Upper lobe of right lung (tissue), 1 donor: ENCODE measurements at places on chromosomes 1 and 21.

- no peak for DNase-seq
Observed at GRCh38 chr1:109671067-109671466, 3.2 kb downstream of the GSTM2 start.

- no peak for DNase-seq
Observed at GRCh38 chr1:114588196-114588689, 6.8 kb upstream of the BCAS2 start.

DNA sequence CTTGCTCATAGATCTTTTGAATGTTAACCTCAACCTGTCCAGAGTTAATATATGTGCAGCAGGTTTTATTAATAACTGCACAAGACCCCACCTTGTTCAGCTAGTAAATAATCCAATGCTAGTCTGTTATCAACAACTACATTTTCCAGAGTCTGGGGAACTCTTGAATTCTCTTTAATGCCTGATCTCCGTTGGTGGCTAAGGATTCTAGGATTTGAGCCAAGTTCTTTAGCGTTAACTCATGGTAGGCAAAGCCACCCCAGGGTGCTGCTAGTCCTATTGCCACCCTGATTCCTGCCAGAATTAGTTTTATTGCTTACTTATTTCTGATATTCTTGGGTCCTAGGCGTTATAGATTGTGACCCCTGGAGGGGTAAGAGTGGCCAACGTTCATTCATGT is 12.8 kb downstream of the BACE2 start:
- DNase-seq = no peak

GRCh38 chr1:87840767-87841166 is 512.1 kb downstream of the LMO4 start:
- no peak for DNase-seq

DNA sequence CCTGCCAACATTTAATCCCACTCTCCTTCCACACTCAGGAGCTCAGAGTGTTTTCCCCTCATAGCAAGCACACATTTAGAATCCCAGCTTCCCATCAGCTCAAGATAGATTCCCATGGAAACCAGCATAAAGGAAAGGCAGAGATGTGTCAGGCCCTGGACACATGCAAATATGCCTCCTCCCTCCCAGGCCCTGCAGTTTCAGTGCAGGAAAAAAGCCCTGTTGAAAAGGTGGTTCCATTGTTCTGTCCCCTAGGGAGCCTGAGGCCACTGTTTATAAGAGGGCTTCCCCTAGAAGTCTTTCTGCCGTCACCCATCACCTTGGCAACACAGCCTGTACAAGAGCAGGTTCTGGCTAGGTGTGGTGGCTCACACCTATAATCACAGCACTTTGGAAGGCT is 3.6 kb downstream of the CACNA1S start:
- no peak for DNase-seq

GRCh38 chr1:62722796-62723195 is 34.6 kb upstream of the DOCK7 start:
- no peak for DNase-seq

- no peak for DNase-seq
Observed at GRCh38 chr1:39992234-39992633, 37.3 kb downstream of the MFSD2A start.

- no peak for DNase-seq
Observed at GRCh38 chr21:25220954-25221353, 386.3 kb downstream of the MRPL39 start.

DNA sequence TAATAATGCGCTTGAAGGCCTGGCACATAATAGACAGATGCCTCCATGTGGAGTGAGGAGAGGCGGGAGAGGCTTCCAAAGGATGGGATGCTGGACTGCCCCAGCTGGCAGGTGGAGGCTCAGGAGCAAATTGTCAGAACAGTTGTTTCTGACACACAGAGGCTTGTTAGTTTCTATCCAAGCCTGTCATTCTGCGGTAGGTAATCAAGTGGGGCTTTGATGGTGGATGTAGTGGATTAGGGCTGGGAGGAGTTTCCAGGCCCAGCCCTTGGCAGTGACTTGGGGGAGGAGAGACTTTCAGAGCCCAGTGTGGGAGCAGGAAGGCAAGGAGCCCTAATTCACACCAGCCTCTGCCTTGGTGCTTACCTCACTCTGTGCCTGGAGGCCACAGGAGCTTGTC is 44.1 kb downstream of the FOXD2 start:
- no peak for DNase-seq

- DNase-seq = no peak
Observed at GRCh38 chr1:65605621-65606020, 185.2 kb downstream of the LEPR start.

- DNase-seq = no peak
Observed at GRCh38 chr1:172411791-172412338, 8.6 kb upstream of the C1orf105 start.

- DNase-seq = no peak
Observed at GRCh38 chr1:154745750-154746425, 124.2 kb downstream of the KCNN3 start.

GRCh38 chr1:244760471-244760870 is 75.0 kb upstream of the COX20 start:
- DNase-seq = no peak

DNA sequence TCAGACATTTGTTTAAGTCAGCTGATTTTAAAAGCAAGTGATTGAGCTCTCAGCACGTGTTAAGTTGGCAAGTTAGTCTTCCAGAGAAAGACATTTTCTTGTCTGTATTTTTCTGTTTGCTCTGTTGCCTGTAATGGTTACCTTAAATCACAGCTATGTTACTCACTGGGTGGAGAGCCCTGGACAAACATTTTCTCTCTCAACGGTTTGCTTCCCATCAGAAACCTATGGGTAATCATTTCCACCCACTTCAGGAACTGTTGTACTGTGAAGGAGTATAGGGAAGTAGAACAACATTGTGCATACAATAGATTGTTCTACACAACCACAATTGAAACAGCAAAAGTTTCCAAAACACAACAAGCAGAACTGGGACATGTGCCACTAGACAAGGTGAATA is 113.9 kb upstream of the DPT start:
- DNase-seq = no peak

- no peak for DNase-seq
Observed at GRCh38 chr1:1605724-1606123, 5.8 kb upstream of the FNDC10 start.

DNA sequence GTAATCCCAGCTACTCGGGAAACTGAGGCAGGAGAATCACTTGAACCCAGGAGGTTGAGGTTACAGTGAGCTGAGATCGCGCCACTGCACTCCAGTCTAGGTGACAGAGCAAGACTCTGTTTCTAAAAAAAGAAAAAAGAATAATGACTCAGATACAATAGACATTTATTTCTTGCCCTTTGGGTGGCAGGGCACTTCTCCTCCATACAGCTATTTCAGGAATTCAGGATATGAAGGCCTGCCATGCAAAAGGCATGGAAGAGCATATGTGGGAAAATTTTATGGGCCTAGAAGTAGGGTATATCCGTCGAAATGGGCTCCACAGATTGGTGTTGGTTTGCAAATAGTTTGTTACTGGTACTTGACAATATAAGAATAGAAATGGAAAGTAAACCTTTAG is 20.2 kb upstream of the POGZ start:
- DNase-seq = no peak

GRCh38 chr1:50308878-50309277 is 114.4 kb downstream of the DMRTA2 start:
- DNase-seq = no peak

DNA sequence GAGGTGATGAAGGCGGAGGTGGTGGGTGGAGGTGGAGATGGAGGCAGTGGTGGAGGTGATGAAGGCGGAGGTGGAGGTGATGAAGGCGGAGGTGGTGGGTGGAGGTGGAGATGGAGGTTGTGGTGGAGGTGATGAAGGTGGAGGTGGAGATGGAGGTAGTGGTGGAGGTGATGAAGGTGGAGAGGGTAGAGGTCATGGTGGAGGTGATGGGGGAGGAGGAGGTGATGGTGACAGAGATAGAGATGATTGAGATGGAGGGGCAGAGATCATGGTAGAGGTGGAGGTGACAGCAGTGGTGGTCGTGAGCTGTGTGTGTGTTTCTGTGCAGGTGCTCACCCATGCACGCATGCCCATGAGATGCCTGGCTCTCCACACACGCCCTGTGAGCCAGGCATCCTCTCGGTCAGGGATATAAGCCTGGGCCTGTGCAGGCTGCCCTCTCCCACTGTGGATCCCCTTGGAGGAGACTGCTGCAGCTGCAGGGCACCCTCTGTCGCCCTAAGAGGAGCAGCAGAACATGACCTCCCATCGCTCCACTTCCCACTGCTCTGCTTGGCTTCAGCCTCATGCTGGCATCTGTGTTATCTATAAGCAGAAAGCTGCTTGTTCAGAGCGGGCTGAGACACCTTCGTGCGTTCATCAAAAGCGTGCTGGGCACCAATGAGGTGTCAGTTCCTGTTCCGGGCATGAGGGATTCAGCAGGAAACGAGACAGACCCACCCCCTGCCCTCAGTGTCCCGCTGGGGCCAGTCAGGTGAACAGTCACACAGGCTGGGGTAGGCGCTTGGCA is 20.5 kb upstream of the NPHP4 start:
- DNase-seq = no peak

DNA sequence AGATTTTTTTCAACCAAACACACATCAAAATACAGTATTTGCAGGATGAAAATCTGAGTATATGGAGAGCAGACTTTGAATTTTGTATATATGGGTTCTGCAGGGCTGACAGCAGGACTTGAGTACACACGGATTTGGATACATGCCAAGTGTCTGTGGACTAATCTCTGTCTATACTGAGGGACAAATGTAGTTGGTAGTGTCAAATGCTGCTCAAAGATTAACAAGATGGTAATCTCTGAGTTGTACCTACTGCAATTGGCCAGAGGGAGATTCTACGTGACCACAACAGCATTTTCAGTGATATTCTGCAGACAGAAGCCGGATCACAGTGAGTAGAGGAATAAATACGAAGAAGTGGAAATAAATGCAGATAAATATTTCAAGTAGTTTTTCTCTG is 43.4 kb downstream of the SHCBP1L start:
- DNase-seq = no peak

GRCh38 chr1:1254667-1254998 is 8.1 kb upstream of the C1QTNF12 start:
- DNase-seq = no peak
